Suprapubic skin (tissue), 4 donors: ENCODE measurements at places on chromosomes 2 and 18. TPM values are rescaled to one million over a fixed set of nuclear protein-coding genes. Genes with fewer than 3 reads are reported as not detected.

Gene RHBDD1
- 19.5 TPM for total RNA-seq

Gene MARCO
- 1.5 TPM for total RNA-seq

DNA sequence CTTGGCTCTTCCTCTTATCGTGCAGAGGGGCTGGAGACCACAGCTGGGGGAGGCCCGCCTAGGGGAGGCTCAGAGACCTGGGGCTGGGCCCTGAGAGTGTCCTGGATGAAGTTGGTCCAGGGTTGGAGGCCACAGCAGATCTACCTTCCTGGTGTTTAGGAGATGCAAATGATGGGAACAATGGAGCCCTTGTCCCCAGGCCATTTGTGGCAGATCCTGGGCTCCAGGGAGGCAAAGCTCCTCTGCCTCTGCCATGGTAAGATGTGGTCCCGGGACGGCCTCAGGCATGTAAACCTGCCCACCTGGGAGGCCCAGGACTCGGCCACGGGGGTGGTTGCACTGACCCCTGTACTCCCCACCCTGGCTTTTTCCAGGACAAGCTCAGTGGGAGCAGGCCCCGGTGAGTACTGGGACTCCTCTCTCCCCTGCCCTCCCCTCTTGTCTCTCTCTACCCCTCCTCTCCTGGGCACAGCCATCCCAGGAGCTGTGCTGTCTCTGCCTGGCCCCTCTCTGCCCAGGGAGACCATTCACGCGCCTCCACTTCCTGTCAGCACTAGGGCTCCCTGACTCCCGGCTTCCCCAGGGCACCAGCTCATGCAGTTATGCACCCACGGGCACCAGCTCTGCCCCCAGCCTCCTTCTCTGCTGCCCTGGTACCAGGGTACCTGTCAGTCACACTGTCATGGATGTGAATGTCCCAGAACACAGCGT is 10.9 kb downstream of the SH2D6 start:
- DNase-seq = no peak

Gene KLHL41
- 0.68 TPM for total RNA-seq

Gene ANO7
- total RNA-seq = 1.3 TPM

DNA sequence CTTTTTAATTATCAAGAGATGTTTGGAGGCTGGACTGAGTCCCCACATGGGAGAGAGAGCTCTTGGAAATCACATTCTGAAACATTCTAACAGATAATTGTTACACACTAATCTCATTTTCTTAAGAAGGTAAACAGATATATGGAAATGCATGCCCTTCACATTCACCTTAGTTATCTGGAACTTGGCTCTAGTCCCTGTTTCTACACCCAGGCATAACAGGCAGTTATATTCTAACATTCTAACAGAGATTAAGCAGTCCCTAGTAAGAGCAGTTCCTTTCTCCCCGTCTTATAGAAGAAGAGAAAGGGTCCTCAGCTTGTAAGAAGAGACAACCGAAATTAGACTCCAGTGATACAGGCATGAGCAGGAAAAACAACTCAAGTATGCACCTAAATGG is 385.4 kb downstream of the SOX11 start:
- DNase-seq = no peak
